ENCODE measurements at places on chromosomes 1 and 21.
A peak's percentile ranks its signal among the peaks of the same experiment; 100 is the strongest.

- no peak for DNase-seq
These were observed 35.7 kb downstream of the EDN2 start for GRCh38 chr1:41448821-41449220.

- no peak for DNase-seq
These were observed 4.4 kb downstream of the PCAT6 start for GRCh38 chr1:202815120-202815519.

- DNase-seq: no peak
These were observed 44.4 kb downstream of the SIPA1L2 start for GRCh38 chr1:232585486-232585885.

DNA sequence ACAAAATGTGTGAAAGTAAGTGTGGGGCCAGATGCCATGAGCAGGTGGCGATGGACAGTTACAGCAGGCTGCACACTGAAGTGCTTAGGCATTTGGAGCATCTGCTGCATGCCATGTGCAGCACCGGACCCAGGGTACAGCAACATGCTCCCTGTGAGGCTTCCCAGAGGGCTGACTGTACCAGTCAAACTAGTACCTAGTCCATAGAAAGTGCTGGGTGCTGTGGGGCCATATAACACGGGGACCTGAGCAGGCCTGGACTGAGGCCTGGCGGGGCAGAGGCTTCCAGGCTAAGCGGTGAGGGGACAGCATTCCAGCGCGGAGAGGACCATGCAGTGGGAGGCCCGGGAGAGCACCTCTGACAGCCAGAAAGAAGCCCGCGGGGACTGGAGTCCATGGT, 29.9 kb upstream of the PKP1 start:
- no peak for DNase-seq

- no peak for DNase-seq
These were observed 144.0 kb downstream of the PGBD5 start for GRCh38 chr1:230282157-230282556.

- peak; percentile 3 for DNase-seq
These were observed 82.6 kb downstream of the OLFML2B start for GRCh38 chr1:161940866-161941591.

DNA sequence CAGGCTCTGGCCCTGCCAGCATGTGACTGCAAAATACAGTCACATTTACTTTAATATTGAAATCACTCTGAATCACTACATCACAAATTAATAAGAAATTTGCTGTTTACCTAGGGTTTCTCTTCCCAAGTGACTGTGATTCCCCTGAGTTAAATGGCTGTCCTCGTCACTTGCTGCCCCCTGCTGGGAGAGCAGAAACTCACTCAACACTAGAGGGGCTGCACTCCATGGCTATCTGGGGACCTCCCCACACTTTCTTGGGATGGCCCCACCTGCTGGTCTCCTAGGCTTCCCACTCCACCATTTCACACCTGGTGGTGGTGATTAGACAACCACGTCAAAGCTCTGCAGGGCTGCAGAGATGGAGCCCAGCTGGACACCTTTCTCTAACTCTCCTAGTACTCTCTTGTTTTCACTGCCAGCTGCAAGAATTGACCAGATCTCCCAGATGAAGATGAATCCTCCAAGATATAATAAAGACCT, 63.4 kb downstream of the CD2 start:
- DNase-seq: peak; percentile 63

DNA sequence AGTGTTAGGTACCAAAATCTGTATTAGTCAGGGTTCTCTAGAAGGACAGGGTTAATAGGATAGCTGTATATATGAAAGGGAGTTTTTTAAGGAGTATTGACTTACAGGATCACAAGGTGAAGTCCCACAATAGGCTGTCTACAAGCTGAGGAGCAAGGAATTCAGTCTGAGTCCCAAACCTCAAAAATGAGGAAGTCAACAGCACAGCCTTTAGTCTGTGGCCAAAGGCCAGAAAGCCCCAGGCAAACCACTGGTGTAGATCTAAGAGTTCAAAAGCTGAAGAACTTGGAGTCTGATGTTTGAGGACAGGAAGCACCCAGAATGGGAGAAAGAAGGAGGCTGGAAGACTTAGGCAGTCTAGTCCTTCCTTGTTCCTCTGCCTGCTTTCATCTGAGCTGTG, 487.5 kb upstream of the CHRM3 start:
- peak; percentile 61 for DNase-seq

DNA sequence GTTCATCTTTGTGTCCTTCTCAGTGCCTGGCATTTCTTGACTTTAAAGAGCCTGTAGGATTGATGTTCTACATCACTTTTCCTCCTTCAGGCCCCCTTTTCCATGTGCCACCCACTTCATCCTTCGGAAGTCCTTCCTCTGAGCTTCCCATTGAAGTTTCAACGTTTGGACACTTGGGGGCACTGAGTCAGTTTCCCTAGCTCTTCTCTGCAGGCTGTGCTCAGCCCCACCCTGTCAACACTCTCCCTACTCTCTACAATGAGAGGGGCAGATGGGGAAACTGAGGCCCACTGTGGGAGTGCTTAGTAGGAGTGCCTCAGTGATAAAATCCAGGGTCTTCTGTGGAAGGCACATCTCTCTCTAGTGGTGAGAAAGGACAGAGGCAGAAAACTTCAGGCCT, 11.9 kb downstream of the KCNJ10 start:
- DNase-seq: no peak

DNA sequence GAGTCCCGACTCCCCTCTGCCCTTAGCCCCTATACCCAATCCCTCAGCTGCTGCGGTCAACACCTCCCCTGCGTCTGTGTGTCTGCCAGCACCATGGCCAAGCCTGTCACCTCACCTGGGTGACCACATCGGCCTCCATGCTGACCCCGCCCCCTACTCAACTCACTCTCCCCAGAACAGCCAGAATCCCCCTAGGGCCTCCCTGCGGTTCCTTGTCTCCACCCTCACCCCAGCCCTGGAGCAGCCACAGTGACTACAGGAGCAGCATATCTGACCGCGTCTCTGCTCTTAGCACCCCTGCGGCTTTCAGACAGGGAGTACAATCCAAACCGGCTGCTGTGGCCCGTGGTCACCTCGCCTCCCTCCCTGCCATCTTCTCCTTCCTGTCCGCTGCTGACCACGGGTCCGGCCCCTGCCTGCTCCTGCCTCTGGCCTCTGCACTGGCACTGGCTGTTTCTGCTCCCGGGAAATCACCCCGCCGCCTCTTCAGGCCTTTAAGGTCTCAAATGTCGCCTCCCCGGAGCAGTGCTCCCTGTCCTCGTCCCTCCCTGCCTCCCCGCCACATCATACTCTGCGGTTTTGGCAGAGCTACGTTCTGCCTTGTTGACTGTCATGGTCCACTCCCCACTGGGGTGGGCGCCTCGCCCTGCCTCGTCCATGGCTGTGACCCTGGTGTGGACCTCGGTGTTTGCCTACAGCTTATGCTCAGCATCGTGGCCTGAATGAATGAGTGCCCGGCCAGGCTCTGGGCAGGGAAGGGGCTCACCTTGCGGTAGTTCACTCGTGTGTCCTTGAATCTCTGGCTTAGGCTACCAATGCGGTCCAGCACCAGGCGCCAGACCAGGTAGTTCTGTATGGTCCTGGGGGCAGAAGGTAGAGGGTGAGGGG, 11.1 kb downstream of the PRXL2B start:
- no peak for DNase-seq

DNA sequence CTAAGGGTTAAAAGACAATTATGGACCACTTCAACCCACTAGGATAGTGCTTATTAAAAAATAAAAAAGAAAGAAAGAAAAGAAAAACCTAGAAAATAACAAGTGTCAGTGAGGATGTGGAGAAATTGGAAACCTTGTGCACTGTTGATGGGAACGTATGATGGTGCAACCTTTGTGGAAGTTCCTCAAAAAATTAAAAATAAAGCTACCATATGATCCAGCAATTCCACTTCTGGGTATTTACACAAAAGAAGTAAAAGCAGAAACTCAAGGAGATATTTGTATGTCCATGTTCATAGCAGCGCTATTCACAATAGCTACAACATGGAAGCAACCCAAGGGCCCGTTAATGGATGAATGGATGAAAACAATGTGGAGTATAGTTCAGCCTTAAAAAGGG, 115.2 kb upstream of the ATP1A1 start:
- no peak for DNase-seq

DNA sequence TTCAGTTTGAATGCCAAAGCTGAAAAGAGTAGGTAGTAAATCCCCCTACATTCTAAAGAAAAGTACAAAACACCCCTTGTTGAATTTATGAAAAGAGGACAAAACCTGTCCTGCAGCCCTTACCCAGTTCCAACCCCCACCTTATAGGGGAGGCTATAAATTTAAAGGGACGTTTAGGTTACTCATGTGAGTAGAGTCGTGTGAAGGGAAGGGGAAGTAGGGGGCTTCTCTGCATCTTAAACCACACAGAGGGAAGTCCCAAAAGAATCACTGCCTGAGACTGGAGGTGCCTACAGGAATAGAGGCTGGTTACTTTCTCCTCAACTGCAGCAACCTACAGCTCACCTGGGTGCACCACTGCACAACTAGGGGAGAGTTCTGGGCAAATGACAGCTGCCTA, 36.7 kb upstream of the KIRREL1 start:
- DNase-seq: no peak

GRCh38 chr1:10682449-10683309, 113.8 kb downstream of the CASZ1 start:
- DNase-seq: no peak

DNA sequence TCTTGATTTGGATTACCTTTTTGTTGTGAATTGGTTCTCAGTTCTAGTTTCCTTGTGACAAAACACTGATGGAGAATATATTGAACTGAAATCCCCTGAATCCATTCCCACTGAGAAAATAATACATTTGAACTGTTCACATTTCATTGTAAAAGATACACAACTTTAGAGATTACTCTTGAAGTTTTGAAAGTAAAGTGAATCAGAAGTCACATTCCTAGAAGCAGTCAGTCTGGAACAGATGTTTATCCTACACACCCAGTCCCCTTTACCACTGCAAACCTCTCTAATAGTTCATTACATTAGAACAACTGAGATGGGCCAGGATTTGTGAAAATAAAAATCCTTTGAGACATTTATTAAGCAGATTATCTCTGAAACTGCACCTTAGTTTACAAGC, 3.4 kb downstream of the RERE start:
- no peak for DNase-seq

- DNase-seq: no peak
These were observed 457.7 kb upstream of the RUNX1 start for GRCh38 chr21:35506771-35507170.

DNA sequence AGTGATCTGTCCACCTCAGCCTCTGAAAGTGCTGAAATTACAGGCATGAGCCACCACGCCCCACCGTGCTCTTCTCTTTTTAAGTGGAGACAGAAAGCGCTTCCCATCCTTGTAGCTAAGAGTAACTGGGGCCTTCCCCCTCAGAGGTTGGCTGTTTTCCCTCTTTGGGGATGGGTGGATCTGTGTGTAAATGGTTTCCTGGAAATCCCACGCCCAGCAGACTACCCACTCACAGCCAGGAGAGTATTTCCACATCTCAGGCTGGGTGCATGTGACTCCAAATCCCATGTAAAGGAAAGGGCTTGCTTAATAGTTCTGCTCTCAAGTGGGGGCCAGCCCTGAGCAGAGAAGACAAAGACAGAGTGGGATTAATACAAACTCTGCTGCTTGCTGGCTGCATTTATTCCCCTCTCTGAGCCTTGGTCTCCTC, 19.6 kb upstream of the TCEA3 start:
- no peak for DNase-seq

DNA sequence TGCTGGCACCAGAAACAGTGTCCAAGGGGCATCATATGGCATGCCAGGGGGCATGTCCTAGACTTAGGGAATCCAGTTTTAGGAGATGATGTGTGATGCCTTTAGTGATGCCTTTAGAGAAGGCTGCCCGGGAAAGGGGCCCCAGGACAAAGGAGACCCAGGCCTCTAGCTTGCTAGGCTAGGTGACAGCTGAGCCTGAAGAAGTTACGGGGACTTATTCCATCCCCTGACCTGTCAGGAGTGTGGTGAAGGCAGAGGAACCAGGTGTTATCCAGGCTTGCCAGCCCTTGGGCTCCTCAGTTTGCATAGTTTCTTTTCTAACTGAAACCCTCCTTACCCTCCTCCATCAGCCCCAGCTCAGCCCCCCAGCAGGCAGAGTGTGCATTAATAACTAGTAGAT, 269.7 kb upstream of the CSF3R start:
- DNase-seq: no peak

DNA sequence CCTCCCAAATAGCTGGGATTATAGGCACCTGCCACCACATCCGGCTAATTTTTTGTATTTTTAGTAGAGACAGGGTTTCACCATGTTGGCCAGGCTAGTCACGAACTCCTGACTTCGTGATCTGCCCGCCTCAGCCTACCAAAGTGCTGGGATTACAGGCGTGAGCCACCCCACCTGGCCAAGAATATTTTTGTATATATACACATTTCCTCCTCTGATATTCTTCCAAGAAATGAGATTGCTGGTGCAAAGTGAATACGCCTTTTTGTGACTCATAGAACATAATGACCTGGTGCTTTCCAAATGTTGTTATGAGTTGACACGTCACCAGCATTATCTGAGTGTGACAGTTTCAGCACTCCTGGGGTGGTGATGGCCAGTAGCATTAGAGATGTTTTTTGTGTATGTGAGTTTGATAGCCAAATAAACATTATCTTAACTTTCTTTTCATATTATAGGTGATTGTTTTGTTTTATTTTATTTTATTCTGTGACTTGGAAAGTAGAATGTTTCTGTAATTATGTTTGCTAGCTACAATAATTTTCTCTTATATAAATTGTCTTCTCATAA, 54.9 kb downstream of the KCNK1 start:
- peak; percentile 82 for DNase-seq

DNA sequence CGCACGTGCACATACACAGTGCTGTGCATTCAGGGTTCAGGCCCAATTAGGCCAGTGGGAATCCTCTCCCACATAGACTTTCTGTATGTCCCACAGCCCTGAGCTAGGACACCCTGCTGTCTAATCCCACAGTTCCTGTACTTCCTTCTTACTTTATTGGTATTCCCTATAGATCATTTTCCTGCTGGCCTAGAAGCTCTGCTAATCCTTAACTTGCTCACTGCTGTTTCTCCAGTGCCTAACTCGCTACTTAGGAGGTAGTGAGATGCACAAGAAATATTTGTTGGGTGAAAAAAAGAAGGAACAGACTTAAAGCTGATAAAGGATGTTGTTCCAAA, 34.1 kb upstream of the FHAD1 start:
- DNase-seq: no peak

- DNase-seq: no peak
These were observed 18.1 kb upstream of the KIF1B start for GRCh38 chr1:10192263-10192662.

GRCh38 chr1:35660581-35661473, 19.5 kb upstream of the PSMB2 start:
- no peak for DNase-seq

GRCh38 chr1:147669469-147670318, 630 bp downstream of the ACP6 start:
- DNase-seq: peak; percentile 64

GRCh38 chr21:44710294-44710665, 1.1 kb downstream of the TSPEAR start:
- DNase-seq: no peak

GRCh38 chr1:112304612-112305011, 91.4 kb upstream of the CTTNBP2NL start:
- DNase-seq: no peak

DNA sequence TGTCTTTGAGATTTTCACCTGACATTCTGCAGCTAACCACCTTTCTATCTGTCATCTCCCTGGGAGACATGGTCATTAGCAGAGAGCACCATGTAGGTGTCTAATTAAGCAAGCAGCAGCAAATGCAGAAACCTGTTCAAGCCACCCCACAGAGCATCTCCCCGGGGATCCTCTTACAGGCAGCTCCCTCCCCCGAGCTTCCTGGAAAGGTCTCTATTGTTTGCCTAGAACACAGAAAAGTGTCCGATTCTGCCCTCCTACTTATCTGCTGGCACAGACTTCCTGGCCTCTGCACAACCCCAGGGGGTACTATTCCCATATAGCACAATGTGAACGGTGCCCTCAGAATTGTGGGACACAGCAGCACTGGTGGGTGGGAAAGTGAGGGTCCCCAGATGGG, 46.1 kb downstream of the PLEKHA6 start:
- no peak for DNase-seq
